CD4-positive, alpha-beta T cell (primary cell): ENCODE measurements at places on chromosomes 11 and 22. TPM values are rescaled to one million over a fixed set of nuclear protein-coding genes. Genes with fewer than 3 reads are reported as not detected.

DNA sequence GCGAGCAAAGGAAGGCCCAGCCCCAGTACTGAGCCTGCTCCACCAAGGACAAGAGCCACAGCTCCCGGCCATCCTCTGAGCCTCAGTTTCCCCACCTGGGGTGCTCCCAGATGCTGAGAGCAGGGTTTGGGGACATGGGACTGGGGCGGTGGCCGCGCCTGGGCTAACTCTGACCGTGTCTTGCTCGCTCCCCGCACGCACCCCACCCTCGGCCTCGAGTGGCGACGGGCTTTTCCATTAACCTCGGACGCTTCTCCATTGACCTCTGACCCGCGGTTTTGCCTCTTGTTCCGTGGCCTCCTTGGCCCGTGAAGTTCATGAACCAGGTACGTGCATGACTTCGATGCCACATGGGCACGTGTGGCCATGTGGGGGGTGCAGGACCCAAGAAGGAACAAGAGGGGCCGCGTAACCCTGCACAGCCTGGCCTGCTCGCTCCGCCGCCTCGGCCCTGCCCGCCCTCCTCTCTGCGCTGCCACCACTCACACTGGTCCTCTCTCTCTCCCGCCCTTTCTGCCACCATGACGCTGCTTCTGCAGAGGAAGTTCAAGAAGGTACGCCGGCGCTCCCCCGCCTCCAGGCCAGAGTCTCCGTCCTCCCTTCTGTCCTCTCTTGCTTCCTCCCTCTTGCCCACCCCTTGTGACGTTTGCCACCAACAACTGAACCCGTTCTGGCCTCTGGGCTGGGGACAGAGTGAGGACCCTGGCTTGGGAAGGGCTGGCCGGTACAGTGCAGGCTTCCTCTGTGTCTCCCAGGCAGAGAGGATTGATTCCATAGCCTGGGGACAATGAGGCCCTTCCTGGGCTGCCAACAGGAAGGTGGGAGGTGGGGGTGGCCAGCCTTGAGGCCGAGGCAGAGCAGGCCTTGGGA lies 6.9 kb downstream of the TNNT3 start:
- H3K27me3 ChIP-seq, result no peaks in the 10 kb centered on the region
- no peak overlapping the region for H3K27ac ChIP-seq
- H3K4me3 ChIP-seq, result no peak overlapping the region
- DNase-seq, result no peak

Gene SLC15A3
- 11.9 TPM for total RNA-seq

DNA sequence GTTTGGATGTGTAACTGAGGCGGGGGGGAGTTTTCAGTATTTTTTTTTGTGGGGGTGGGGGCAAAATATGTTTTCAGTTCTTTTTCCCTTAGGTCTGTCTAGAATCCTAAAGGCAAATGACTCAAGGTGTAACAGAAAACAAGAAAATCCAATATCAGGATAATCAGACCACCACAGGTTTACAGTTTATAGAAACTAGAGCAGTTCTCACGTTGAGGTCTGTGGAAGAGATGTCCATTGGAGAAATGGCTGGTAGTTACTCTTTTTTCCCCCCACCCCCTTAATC lies 2.3 kb downstream of the MALAT1 start:
- no peaks in the 10 kb centered on the region for H3K27me3 ChIP-seq
- H3K27ac ChIP-seq, result peak overlapping the region; percentile 96
- peak overlapping the region; percentile 73 for H3K4me3 ChIP-seq

Gene OR2AT4
- total RNA-seq, result not detected

Gene LRRC4C
- total RNA-seq, result not detected

Gene TSG101
- total RNA-seq, result 30.1 TPM

Gene CRYBA4
- total RNA-seq, result not detected

Gene ZNF202
- total RNA-seq, result 6.8 TPM

- peaks cover 6% of the 10 kb centered on the region for H3K27me3 ChIP-seq
- H3K4me1 ChIP-seq, result no peaks in the 10 kb centered on the region
- DNase-seq, result no peak
- H3K4me3 ChIP-seq, result no peak overlapping the region
These were observed 11.1 kb upstream of the POU2F3 start for GRCh38 chr11:120228794-120229384.

GRCh38 chr11:93890391-93891051 lies 40.1 kb upstream of the VSTM5 start:
- H3K27ac ChIP-seq, result no peak overlapping the region
- no peak overlapping the region for H3K4me3 ChIP-seq
- H3K4me1 ChIP-seq, result no peaks in the 10 kb centered on the region
- no peaks in the 10 kb centered on the region for H3K36me3 ChIP-seq
- peaks cover 16% of the 10 kb centered on the region for H3K27me3 ChIP-seq

DNA sequence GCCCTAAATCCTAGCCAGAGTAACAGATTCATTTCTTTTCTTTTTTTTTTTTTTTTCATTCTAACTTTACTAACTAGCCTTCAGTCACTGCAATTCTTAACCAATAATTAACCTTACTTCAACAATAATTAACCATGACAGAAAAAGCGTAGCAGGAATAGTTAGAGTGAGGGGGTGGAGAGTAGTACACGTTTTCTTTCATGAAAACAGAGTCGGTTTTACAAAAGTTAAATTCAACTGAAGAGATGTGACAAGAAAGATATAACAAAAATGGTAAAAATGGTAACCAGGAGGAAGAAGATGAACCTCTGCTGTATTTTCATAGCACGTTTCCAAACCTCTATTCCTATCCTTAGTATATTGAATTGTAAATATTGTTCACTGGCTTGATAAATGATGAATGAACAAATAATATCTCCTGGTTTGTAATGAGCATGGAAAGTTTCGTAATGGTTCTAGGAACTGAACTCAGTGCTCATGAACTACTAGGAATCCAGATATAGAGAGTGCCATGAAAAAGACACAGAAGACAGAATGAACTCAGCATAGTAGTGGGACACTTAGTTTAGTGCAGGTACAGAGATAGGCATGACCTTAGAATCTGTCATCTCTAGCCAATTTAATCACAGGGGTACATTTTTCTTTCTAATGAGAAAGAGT lies 116.5 kb upstream of the ANO5 start:
- H3K4me1 ChIP-seq, result no peaks in the 10 kb centered on the region
- no peaks in the 10 kb centered on the region for H3K36me3 ChIP-seq
- no peaks in the 10 kb centered on the region for H3K27me3 ChIP-seq
- H3K27ac ChIP-seq, result no peak overlapping the region

DNA sequence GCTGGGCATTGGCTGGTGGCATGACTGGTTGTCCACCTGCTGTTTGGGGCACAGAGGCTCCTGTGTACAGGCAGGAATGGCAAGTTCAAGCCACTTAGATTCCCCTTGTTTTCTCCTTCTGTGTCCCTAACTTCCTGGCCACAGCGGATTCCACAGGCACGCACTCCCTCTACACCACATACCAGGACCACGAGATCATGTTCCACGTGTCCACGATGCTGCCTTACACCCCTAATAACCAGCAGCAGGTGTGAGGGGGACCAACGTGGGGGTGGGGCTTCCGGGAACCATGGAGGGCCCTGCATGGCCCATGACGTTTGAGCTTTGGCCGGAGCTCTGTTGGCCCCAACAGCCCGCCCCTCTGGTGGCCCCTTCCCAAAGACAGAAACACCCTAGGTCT lies 7.8 kb downstream of the SIPA1 start:
- no peak overlapping the region for H3K4me3 ChIP-seq
- H3K27ac ChIP-seq, result no peak overlapping the region

Gene CCDC81
- 0.47 TPM for total RNA-seq
